T1000 (cell line): ENCODE measurements at places on chromosomes 2 and 18.

GRCh38 chr2:25697559-25698341 lies 24.4 kb upstream of the DTNB start:
- no peak for DNase-seq

GRCh38 chr18:78107363-78107762 lies 857.7 kb downstream of the GALR1 start:
- no peak for DNase-seq

DNA sequence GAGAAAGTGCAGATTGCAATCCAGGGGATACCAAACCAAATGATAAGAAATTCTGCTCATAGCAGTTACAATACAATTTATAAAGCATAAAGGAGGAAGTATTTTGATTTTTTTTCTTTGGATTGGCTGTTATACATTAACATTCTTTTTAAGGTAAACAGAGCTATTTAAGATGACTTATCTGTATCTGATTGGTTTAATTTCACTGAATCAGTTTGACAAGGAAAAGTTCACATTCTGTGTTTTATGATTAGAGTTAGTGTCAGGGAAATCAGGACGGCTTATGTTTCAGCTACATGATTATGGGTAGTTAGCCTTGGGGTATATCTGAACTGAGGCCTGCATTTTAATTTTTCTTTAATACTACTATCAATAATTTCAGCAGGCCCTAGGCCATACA lies 360.9 kb downstream of the ARL6IP6 start:
- no peak for DNase-seq

- DNase-seq, result no peak
Measured at GRCh38 chr2:6196449-6196848, 504.3 kb downstream of the SOX11 start.

DNA sequence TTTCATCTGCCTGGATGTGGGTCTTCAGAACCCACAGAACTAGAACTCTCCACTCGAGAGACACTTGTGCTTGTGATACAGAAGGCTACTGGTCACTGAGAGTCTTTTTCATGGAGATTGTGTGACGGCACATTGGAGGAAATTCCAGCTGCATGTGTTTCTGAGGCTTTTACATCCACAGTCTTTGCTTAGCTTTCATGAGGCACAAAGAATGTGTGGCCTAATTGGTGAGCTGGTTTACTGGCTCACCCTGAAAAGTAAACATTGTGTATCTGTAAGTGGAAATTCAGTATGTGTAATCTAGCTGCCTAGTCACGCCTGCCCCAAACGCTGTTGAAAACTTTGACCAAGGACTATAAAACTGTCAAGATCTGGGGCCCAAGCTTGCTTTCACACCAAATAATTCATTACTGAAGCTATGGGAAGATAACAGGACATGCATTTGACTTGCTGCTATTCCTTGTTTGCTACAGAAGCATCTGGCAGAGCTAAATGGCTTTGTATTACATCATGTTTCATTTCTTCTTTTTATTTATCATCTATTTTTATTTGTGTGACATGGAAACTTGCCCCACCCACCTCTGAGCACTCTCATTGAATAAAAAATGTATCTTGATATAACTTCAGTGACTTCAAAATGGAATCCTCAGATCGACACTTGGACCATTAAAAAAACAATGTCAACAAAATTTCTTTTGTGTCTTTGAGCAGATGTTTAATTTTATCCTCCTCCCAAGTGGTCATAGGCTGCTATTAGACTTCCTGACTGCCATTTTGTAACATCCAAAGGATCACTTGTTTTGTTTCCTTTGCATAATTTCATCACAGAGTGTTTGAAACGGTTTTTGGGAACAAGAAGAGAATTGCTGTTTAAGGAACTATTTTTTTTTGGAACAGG lies 80.2 kb downstream of the EFEMP1 start:
- peak; percentile 26 for DNase-seq
